ENCODE measurements at places on chromosomes 5 and 9.
A peak's percentile ranks its signal among the peaks of the same experiment; 100 is the strongest.

DNA sequence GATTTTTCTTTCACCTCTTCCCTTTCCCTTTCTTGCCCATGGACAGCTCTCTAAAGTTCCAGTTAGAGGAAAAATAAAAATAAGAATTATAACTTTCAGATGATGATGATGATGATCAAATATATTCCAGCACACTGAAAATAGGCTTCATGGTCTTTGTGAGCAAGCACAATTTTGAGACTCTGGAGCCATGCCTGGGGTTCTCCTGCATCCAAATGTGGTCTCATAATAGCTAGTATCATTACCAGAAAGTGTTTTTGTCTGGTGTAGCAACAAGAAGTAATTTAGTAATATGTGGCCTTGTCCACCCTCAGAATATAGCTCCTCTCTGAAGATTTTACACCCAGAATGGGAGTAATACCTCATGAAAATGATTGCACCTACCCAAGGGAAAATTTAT lies 150.4 kb downstream of the SNCAIP start:
- no peak for DNase-seq

- no peak for DNase-seq
Measured at GRCh38 chr9:107895501-107896001, 406.0 kb upstream of the KLF4 start.

GRCh38 chr9:93126825-93127368 lies 7.2 kb downstream of the NINJ1 start:
- DNase-seq = no peak

DNA sequence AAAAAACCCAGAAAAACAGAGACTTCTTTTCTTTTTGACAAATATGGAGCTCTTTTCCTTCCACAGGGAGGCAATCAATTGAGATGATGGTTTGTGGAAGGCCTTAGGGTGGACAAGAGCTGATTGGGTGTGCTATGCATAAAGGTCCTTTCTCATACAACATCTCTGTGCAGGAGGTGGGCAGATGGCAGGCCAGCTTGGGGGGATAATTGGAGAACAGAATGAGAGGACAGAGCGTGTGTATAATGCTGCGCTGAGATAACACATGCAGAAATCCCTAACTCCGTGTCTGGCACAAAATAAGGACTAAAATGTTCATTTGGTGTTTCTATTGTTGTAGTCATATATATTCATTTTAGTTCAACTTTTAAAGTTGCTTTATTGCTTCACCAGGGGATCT lies 159.0 kb upstream of the MEF2C start:
- DNase-seq = no peak

DNA sequence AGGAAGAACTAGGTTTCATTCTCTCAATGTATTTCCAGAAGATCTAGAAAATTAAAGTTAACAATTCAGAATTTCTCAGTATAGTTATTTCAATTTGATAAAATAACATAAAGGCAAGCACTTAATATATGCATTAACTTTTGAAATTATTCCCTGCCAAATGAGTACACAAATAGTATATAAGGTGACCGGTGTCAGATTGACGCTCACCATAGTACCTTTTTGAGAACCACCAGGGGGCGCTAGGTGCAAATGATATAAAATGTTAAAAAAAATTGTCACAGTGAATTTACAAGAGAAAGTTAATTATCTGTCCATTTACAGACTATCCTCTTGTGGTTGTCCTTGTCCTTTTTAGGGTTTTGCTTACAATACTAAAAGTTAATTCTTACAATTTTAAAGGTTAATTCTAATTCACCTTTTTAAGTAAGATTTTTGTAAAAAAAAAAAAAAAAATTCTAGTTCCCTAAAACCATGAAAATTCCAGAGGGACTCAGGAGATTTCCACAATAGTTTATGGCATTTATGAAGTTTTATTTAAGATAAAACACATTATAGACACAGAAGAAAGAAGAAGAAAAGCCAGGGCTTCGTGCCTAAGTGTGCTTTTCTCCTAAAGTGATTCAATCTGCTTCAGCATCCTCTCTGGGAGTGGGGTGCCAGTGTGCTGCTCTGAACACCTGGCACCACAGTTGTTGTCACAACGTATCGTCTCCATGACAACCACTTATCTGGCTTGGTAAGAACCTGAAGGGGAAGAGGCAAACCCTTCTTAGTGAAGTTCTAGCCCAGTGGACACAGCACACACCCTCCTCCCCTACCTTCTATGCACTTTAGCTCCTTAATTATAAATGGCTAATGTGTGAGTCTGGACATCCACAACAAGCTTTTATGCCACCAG lies 1.7 kb downstream of the ADAMTS16 start:
- peak; percentile 59 for DNase-seq

GRCh38 chr9:27059907-27060306 lies 49.1 kb upstream of the TEK start:
- no peak for DNase-seq

DNA sequence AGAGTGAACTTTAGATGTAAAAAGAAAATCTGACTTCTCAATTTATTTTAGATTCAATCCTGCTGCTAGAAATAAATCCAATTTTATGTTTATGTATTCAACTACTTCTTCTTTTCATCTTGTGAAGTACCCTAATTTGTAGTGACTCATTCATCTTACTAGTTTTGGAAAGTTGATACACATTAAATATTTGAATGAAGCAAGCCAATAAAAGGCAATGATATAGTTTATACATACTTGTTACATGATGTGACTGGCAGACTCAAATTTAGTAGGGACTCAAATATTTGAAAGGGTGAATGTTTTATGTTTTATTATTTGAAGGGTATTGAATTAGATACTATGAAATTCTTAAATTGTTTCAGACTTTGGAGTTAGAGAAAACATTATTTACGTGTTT lies 34.7 kb downstream of the CSNK1G3 start:
- no peak for DNase-seq

GRCh38 chr5:172786736-172787462 lies 15.9 kb upstream of the DUSP1 start:
- no peak for DNase-seq

GRCh38 chr5:77774981-77775789 lies 954 bp downstream of the TBCA start:
- peak; percentile 29 for DNase-seq

DNA sequence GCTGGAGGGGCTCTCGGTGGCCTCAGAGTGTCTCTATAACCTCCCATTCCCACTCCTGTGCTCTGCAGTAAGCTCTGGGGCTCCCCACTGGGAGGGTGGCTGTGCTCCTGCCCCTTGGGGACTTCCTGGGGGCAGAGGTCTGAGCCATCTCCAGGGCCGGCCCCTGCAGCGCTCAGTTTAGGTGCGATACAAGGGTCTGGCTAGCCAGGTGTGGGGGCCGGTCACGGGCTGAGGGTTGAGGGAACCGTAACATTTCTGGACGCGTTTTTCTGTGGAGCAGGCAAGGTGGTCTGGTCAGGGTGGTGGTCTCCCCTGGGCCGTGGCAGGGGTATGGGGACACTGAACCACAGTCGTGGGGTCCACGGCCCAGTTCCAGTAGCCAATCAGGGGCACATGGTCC lies 38.0 kb upstream of the SLC6A19 start:
- DNase-seq = no peak

DNA sequence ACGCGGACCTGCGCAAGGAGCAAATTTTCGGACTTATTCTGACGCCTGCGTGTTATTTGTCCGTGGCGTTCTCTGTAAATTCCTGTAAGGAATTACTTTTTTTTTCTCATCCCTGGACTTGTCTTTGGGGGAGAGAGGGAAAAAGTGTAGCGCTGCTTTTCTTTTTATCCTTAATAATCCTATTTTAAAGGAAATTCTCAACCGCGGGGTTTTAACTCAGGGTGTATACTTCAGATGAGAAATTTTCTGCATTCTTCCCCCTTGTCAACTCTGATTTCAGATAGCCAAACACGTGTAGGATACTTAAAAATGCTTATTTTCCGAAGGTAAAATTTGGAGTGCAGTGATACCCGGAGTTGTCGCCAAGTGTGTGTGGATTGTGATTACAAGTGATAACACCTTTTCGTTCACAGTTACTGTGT lies 853 bp downstream of the DCP2 start:
- no peak for DNase-seq

- DNase-seq = peak; percentile 95
Measured at GRCh38 chr5:43019614-43020398, 20.3 kb downstream of the ANXA2R start.

DNA sequence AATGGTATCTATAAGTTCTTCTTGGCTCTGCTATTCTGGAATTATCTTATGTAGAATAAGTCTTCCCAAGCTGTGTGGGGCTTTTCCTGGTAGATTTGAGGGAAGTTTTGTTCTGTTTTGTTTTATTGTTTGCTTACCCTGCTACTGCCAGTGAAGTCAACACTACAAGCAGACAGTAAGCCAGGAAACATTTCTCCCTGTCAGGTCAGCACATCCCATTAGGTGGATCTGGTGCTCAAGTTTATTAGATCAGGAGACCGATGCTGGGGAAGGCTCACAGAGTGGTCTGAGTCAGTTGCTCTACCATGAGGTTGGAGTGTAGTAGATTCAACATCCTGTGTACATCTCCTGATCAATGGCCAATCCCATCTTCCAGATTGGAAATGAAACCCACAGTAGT lies 79.1 kb downstream of the ADRB2 start:
- no peak for DNase-seq

- DNase-seq = no peak
Measured at GRCh38 chr9:89882930-89883361, 278.1 kb downstream of the GADD45G start.

- no peak for DNase-seq
Measured at GRCh38 chr5:179281694-179282093, 63.6 kb downstream of the ADAMTS2 start.

- no peak for DNase-seq
Measured at GRCh38 chr9:129428864-129429577, 191.9 kb downstream of the C9orf50 start.

- DNase-seq = no peak
Measured at GRCh38 chr9:126947529-126947928, 32.9 kb downstream of the RALGPS1 start.

- DNase-seq = no peak
Measured at GRCh38 chr9:130845254-130845653, 10.2 kb downstream of the ABL1 start.

- no peak for DNase-seq
Measured at GRCh38 chr9:89996773-89997172, 392.0 kb downstream of the GADD45G start.

- no peak for DNase-seq
Measured at GRCh38 chr5:145466533-145466932, 368.6 kb downstream of the PRELID2 start.

Measured in Jurkat, Clone E6-1 (cell line).